Activated T-cell treated with anti-CD3 and anti-CD28 coated beads, Interleukin-2, amount 50 U/mL, for 72 hours (primary cell): ENCODE measurements at places on chromosomes 3 and 15. TPM values are rescaled to one million over a fixed set of nuclear protein-coding genes. Genes with fewer than 3 reads are reported as not detected.

Gene ALDH1A2
- total RNA-seq = 0.56 TPM

GRCh38 chr15:82093325-82093724 is 47.5 kb upstream of the MEX3B start:
- no peaks in the 10 kb centered on the region for H3K27me3 ChIP-seq
- no peak for DNase-seq
- H3K36me3 ChIP-seq = no peaks in the 10 kb centered on the region
- H3K4me3 ChIP-seq = no peak overlapping the region
- no peak overlapping the region for H3K27ac ChIP-seq

DNA sequence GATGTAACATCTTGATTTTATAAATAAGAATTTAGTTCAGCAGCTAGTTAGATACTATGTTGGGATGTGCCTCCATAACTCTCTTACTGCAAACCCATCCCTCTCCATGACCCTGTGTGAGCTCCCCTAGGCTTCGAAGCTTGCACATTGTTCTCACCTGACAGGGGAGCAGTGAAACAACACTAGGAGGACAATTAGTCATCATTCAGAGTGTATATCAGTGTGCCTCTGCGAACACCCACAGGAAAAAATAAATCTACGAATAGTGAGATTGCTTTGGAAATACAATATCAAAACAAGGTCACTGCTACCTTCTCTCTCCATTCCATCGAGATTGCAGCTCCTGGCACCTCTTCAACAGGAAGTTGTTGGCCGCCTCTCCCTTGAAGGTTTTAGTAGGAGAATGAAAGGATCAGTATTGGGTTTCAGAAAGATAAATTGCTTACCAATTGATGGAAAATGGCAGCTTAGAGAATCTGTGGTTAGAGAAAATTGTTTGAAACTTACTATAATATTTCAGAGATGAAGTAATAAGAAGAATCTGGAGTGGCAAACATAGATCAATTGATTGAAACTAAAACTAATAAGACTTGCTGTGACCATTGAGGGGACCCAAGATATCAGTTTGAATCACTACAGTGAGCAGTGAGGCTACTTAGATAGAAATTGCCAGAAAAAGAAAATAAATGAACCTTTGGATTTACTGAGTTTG is 103.2 kb downstream of the CHL1 start:
- H3K4me3 ChIP-seq = no peak overlapping the region
- no peaks in the 10 kb centered on the region for H3K4me1 ChIP-seq

- no peaks in the 10 kb centered on the region for H3K36me3 ChIP-seq
- DNase-seq = no peak
- peaks cover 54% of the 10 kb centered on the region for H3K4me1 ChIP-seq
- peaks cover 60% of the 10 kb centered on the region for H3K27me3 ChIP-seq
Measured at GRCh38 chr3:46293035-46293724, 50.9 kb downstream of the CCR3 start.

GRCh38 chr15:43102187-43102586 is 3.7 kb downstream of the UBR1 start:
- peaks cover 20% of the 10 kb centered on the region for H3K36me3 ChIP-seq
- no peak for DNase-seq
- H3K27ac ChIP-seq = no peak overlapping the region
- H3K27me3 ChIP-seq = no peaks in the 10 kb centered on the region
- H3K4me3 ChIP-seq = no peak overlapping the region
